Endodermal cell (in vitro differentiated cells): ENCODE measurements at places on chromosomes 4 and X. TPM values are rescaled to one million over a fixed set of nuclear protein-coding genes. Genes with fewer than 3 reads are reported as not detected.

GAGE1 gene
- total RNA-seq, result not detected in 3 replicates

SMR3B gene
- total RNA-seq, result not detected in 2 replicates

PITX2 gene
- total RNA-seq, result 26.3 and 32.7 TPM in 2 replicates

DAPP1 gene
- not detected in 3 replicates for total RNA-seq

HSFX4 gene
- not detected in 3 replicates for total RNA-seq

GLRB gene
- 0.61 to 1.6 TPM (median 1.4 TPM) in 3 replicates for total RNA-seq

CPE gene
- total RNA-seq, result 291 to 438 TPM (median 298 TPM) in 3 replicates

SPANXB1 gene
- not detected in 3 replicates for total RNA-seq

- DNase-seq, result no peak
Observed at GRCh38 chr4:20248155-20248558, 3.5 kb upstream of the SLIT2 start.

GRCh38 chr4:44817930-44818329 lies 91.6 kb upstream of the GNPDA2 start:
- no peak for DNase-seq

GRCh38 chr4:38056011-38056685 lies 96.0 kb downstream of the PTTG2 start:
- no peak for DNase-seq

DNA sequence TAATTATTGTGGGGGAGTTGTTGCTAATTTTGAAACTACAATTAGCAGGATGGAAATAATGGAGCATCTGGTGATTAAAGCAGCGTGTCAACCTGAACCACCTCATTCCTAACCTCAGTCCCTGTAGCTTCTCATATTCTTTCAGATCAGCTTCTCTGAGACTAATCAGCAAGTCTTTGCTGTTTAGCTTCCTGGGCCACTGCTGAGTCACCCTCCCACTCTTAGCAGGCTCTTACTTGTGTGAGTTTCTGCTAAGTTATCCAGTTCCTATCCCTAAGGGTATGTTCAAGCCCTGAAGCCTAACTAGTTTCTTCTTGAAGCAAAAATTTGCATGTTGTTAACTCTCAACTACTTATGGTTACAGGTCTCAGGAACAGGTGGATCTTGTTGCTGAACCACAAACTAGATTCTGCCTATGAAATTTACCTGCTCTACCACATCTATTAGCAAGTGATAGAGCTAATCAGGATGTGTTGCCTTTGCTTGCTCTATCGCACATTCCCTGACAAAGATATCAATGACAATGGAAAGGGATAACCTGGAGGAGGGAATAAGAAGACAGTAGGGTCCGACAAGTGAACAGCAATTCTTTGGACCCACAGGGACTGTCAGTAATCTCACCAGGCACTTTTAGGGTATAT lies 134.2 kb downstream of the EIF4E start:
- peak; percentile 73 for DNase-seq

GRCh38 chr4:25235401-25235800 lies 1.6 kb downstream of the PI4K2B start:
- DNase-seq, result no peak

GRCh38 chr4:148823419-148823769 lies 381.2 kb upstream of the NR3C2 start:
- no peak for DNase-seq

DNA sequence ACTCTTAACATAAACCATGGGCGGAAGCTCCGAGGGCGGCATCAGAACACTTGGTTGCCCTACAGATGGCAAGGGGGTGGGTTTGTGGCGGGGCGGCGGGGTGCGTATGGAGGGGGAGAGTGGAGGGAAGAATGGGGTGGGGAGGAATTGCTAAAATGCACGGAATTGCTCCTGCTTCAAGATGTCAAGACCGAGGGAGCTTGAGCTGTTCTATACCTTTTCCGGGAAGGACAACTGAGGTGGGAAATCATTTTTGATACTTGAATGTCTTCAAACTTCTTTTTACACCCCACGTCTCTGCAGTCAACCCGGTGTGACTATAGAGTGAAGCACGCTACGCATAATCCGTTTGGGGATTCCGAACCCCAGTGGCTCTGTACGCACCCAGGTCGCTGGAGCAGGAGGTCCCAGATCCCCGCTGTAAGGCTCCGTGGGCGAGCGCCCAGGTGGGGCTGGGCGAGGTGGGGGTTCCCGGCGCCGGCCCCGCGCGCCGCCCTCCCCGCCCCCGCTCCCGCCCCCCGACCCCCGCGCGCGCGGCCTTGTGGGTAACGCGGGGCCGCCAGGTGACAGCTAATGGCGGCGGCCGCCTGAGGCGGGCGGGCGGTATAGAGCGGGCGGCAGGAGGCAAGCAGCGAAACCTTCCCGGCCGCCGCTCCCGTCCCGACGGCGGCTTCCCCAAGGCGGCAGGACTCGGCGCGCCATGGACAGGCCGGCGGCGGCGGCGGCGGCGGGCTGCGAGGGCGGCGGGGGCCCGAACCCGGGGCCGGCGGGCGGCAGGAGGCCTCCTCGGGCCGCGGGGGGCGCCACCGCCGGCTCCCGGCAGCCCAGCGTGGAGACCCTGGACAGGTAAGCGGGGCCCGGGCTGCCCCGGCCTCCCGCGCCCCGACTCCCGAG lies at the start of gene MTMR1:
Gene MTMR1, plus strand, starts transcription at position 566 of the 894 bp plus-strand sequence. Its CDS starts 135 bp downstream, at position 701.
- DNase-seq, result peak; percentile 60

GRCh38 chrX:74446876-74447275 lies 25.6 kb downstream of the SLC16A2 start:
- DNase-seq, result no peak

DNA sequence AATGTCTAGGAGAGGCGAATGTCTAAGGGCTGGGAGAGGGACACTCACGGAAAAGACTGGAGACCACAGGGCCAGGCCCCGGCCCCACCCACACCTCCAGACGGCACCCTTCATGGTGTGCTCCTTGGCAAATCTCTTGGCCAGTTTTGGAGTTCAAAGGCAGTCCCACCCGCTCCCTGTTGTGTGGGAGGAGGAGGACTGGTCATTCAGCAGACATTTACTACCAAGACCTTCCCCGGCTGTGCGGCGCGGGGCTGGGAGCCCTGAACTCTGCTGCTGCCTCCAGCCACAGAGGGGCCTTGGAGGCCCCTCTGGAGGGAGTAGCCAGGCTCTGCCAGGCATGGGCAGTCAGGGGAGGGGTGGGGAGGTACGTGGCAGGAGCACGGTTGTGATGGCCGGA lies 8.7 kb upstream of the TBC1D14 start:
- DNase-seq, result no peak

GRCh38 chr4:113869743-113870375 lies 108.3 kb upstream of the CAMK2D start:
- DNase-seq, result no peak

- DNase-seq, result no peak
Observed at GRCh38 chr4:67762086-67762485, 7.9 kb upstream of the GNRHR start.

- DNase-seq, result no peak
Observed at GRCh38 chr4:1872870-1873269, 1.7 kb downstream of the NSD2 start.

GRCh38 chrX:118116713-118117550 lies at the start of gene KLHL13:
KLHL13 (minus strand) TSS chrX:118116810; CDS start chrX:118028473, 88,337 bp downstream.
- DNase-seq, result peak; percentile 70

GRCh38 chrX:74788545-74789086 lies 136.6 kb downstream of the NEXMIF start:
- DNase-seq, result no peak

DNA sequence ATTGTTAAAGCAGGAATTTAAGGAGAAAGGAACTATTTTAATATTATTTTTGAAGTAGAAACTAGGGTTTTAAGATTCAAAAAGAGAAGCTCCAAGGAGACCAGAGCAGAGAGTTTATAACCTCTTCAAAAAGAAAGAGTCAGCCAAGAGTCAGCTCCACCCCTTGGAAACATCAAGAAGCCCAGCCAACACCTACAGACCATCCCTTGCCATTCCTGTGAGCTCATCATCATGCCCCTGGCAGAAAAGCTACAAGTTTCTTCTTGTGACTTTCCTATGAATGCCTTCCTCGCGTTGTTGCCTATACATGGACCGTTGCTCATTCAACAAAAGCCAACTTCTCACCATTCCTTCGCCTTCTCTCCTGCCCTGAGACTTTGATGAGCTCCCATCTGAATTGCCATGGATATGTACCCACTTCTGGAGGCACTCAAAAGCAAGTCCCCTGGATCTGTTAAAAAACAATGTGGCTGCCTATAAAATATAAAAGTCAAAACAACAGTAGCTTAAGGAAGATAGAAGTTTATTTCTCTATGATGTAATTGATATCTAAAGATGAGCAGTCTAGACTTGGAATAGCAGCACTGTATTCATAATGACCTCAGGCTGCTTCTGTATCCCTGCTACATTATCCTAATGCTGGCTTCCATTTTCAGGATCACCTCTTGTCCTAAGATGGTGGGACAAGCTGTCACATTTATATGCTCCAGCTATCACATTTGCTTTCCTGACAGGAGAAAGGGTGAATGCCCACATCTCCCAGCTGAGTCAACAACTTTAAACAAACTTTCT lies 20.3 kb downstream of the PLRG1 start:
- no peak for DNase-seq

- DNase-seq, result no peak
Observed at GRCh38 chr4:173194157-173194556, 25.5 kb downstream of the GALNT7 start.

DNA sequence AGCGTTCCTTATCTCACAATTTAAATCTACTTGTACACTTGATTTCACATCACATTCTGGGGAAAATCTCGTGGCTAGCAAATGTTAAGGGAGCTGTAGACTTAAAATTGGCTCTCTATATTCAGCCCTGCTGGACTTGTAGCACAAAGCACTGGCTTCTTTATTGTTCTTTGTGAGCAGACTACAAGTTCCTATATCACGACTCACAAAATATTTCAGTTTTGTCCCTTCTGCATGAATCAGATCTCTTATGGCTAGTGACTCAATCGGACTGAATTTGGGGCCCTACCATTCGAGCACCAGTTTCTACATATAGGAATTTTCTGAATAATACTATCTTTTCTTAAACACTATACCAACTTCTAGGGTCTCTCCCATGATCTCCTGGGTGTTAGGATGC lies 390.1 kb downstream of the ADAM29 start:
- DNase-seq, result no peak

- no peak for DNase-seq
Observed at GRCh38 chr4:67546971-67547370, 1.7 kb upstream of the CENPC start.

DNA sequence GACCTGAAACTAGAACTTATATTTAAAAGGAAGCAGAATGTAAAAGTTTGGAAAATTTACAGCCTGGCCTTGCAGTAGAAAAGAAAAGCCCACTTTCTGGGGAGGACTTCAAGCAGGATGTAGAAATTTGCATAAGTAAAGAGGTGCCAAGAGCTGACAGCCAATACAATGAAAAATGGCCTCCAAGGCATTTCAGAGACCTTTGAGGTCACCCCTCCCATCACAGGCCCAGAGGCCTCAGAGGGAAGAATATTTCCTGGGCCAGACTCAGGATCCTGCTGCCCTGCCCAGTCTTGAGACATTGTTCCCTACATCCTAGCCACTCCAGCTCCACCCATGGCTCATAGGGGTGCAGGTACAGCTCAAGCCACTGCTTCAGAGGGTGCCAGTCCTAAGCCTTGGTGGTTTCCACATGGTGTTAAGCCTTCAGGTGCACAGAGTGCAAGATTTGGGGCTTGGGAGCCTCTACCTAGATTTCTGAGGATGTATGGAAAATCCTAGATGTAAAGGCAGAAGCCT lies 518.9 kb upstream of the INTU start:
- peak; percentile 50 for DNase-seq
